ENCODE measurements at places on chromosomes 3 and 15. TPM values are rescaled to one million over a fixed set of nuclear protein-coding genes. Genes with fewer than 3 reads are reported as not detected.

PCSK6 gene
- 0.66 TPM for polyA plus RNA-seq

TMC3 gene
- not detected for polyA plus RNA-seq

GRIP2 gene
- polyA plus RNA-seq = not detected

ARL14 gene
- polyA plus RNA-seq = 0.43 TPM

ZMAT3 gene
- polyA plus RNA-seq = 3.6 TPM

NRROS gene
- polyA plus RNA-seq = 40.1 TPM

RNF123 gene
- polyA plus RNA-seq = 55.6 TPM

DNA sequence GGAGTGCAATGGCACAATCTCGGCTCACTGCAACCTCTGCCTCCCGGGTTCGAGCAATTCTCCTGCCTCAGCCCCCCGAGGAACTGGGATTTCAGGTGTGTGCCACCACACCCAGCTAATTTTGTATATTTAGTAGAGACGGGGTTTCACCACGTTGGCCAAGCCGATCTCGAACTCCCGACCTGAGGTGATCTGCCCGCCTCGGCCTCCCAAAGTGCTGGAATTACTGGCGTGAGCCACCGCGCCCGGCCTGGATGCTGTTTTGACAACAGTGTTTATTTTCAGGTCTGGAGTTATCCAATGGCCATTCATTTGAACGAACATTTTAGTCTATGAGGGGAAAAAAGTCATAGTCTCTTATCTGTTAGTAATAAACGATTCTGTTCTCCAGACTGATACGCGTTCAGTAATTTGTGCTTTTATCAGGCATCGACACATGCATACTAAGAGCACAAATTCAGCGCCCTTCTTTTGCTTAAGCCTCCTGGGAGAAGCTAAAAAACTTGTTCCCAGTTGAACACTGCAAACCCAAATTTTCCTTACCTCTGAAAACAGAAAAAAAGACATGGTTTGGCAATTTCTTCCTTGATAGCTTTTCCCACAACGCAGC lies 1.3 kb downstream of the B3GALNT1 start:
- DNase-seq = no peak

GRCh38 chr3:10283638-10284037 lies 9.1 kb downstream of the GHRL start:
- no peak for DNase-seq

DNA sequence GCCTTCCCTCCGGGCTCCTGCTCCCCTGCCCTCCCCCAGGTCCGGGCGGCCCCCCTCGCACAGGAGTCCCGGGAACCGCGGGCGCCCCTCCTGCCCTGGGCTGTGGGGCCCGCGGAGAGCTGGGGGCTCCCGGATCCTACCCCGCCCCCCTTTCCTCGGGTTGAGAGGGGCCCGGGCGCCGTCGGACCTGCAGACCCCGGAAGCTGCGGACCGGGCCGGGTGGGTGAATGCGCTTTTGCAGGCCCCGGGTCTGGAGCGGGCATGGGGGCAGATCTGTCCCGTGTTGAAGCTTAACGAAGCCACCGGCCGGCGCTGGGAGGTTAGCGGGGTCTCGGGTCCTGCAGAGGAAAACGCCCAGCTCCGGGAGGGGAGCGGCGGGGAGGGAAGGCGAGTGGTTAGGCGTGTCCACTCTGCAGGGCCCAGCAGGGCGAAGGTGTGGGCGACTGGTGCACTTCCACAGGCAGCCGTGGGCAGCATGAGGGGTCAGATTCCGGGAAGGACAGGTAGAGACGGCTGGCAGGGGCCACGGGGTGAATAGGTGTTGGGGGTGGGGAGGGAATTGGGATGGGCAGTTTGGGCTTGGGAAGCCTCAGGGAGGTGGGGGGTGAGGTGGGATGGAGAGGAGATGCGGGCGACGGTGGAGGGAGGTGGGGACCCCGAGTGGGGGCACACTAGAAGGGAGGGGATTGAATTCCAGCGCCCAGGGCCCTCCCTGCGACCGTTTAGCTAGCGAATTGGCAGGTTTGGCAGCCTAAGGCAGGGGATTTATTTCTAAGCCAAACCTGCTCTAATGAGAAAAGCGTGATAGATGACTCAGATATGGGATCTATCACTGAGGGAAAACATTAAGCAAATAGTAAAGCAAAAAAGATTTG lies 635 bp downstream of the CD276 start:
- no peak for DNase-seq

GRCh38 chr3:10437995-10438901 lies 67.1 kb downstream of the ATP2B2 start:
- no peak for DNase-seq
